ENCODE measurements at places on chromosomes 13 and 19.

DNA sequence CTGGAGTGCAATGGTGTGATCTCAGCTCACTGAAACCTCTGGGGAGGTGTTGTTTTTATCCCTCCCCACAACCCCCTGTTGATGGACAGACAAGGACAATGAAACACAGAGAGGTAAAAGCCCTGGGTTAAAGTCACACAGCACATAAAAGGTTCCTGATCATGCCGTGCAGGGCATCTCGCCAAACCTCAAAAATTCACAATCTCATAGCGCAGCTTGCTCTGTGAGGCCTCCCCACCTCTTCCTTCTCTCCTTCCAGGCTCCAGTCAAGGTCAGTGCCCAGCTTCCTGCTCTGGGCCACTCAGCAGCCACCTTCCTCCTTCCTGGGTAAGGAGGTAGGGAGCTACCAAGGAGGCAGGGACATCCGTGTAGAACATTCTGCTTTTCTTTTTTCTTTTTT, 2.3 kb downstream of the FUT2 start:
- no peak for DNase-seq

DNA sequence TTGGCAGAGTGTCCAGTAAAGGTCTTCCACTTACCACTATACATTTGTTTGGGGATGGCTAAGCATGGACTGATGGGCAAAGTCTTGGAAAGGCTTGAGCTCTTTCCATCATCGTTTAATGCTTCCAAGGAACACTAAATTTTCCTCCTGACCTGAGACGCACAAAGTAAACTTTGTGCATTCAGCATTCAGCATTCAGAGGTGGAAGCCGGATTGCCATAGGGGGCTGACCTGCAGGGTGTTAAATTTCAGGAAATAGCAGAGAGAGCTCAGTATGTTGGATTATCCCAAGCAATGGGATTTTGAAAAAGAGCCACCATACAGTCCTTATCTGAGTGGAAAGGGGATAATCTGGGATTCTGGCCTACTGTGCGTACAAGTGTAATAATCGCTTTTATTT, 14.0 kb downstream of the ZNF552 start:
- no peak for DNase-seq

- no peak for DNase-seq
These were observed 47.0 kb downstream of the GATAD2A start for GRCh38 chr19:19452243-19453124.

DNA sequence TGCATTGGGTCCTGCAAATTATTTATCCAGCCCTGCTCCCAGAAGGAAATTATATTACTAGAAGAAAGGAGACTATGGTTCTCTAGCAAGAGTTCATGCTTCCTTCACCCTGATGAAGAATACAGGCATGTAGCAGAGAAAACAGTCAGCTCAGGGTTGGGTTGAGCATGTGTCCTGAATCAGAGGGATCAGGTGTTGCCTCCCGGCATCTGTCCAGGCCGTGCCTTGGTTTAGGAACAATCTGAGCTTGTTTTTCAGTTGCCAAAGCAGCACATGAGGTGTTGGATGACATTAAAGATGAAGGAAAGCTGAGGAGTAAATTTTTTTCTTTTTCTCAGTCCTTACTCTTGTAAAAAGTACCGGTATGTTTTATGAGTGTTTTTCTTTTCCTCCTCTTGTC, 62.0 kb downstream of the KL start:
- no peak for DNase-seq

DNA sequence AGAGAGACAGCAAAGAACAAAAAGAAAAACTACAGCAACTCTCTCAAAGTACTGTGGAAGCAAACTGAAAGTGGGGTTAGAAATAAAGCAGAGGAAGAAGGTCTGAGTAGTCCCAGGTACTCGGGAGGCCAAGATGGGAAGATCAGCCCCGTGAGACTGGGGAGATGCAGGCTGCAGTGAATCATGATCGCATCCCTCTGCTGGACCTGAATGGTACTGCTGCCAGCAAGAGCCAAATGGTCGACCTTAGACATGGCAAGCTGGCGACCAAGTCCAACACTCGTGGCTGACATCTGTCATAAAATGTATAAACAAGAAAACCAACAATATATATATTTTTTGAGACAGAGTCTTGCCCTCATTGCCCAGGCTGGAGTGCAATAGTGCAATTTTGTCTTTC, 33.7 kb upstream of the ZNF724 start:
- no peak for DNase-seq

DNA sequence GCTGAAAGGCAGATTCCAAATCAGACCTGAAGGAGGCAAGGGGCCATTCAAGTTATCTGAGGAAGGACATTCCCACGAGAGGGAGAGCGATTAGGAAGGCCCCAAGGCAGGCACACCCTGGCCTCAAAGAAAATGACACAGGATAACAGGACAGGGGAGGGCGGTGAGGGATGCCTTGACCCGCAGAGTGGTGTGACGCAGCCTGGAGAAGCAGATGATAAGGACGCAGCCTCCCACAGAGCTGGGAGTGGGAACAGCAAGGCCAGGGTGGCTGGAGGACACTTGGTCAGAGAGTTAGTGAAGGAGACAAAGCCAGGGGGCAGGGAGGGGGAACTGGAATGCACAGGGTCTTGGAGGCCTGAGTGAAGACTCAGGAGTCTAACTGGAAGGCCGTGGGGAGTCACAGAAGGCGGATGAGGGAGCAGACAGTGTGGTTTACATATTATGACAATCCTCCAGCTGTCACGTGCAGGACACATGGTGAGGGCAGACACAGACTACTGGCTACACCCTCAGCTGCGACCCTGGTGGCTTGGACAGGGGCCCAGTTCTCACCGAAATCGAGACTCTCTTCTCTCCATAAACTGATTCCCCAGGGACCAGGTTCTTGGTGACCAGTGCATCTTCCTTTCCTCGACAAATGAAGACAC, 5.8 kb upstream of the DYRK1B start:
- DNase-seq, result no peak

- no peak for DNase-seq
These were observed 143.3 kb downstream of the DCLK1 start for GRCh38 chr13:35987572-35988513.

GRCh38 chr19:8571006-8571411, 6.2 kb downstream of the MYO1F start:
- DNase-seq, result no peak

- DNase-seq, result no peak
These were observed 1351.3 kb downstream of the EFNB2 start for GRCh38 chr13:105184201-105184600.

GRCh38 chr19:38718747-38719543, 25.3 kb downstream of the CAPN12 start:
- no peak for DNase-seq

GRCh38 chr19:40962460-40962961, 28.6 kb upstream of the CYP2B6 start:
- DNase-seq, result no peak

- no peak for DNase-seq
These were observed 57.8 kb downstream of the MBNL2 start for GRCh38 chr13:97279913-97280312.

GRCh38 chr13:72221276-72221962, 354.4 kb upstream of the DACH1 start:
- DNase-seq, result no peak

DNA sequence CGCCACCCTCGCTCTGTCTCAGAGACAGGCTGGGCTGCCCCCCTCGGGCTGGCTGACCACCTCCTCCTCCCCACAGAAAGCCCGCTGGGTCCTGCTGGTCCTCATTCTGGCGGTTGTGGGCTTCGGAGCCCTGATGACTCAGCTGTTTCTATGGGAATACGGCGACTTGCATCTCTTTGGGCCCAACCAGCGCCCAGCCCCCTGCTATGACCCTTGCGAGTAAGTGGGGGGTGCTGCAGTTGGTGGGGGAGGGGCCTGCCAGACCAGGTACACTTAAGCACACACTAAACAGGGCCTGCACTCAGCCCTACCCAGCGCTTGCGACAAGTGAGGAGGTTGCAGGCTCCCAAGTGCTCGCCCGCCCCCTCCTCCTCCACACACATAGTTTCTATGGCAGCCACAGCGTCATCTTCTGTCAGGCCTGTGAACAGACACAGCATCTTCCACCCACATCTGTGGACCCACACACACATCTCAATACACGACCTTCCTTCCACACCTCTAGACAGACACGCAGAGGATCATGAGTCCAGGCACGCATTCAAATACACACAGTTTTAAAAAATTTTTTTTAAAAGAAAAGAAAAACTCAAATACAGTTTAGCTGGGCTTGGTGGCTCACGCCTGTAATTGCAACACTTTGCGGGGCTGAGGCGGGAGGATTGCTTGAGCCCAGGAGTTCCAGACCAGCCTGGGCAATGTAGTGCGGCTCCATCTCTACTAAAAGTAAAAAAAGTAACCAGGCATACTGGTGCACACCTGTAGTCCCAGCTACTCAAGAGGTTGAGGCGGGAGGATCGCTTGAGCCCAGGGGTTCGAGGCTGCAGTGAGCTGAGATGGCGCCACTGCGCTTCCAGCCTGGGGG, 18.4 kb downstream of the PLD3 start:
- DNase-seq, result no peak

DNA sequence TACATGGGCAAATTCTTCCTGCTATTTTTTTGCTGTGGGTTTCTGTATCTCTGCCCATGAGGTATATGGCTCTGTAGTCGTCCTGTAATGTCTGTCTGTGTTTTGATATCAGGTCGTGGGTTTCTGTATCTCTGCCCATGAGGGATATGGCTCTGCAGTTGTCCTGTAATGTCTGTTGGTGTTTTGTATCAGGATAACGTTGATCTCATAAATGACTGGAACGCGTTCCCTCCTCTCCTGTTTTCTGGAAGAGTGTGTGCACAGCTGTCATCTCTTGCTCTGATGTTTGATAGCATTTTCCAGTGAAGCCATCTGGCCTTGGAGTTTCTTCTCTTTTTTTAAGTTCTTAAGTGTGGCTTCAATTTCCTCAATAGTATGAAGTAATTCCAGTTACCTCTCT, 57.2 kb downstream of the SOX1 start:
- DNase-seq, result no peak

GRCh38 chr13:44826591-44827350, 162.5 kb downstream of the NUFIP1 start:
- no peak for DNase-seq

Data from AG04449 (cell line).